ENCODE measurements at places on chromosomes 7 and 10.

DNA sequence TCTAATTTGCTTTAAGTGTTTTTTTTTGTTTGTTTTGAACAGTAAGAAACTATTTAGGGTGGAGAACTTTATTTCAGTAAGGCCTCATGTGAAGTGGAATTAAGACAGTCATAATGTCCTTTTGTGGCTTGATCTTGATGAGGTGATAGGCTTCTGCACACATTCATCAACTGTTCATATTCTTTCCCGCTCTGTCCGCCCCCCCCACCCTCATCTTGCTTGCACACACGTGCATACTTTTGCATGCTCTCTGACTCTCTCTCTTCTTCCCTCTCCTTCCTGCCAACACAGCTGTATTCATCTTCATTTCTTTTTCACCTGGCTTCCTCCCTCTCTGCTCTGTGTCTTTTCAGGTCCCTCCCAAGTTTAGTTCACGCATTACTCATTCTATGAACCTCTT, 429.6 kb downstream of the AUTS2 start:
- DNase-seq, result no peak

GRCh38 chr10:113569576-113569975, 16.7 kb downstream of the HABP2 start:
- DNase-seq, result no peak

DNA sequence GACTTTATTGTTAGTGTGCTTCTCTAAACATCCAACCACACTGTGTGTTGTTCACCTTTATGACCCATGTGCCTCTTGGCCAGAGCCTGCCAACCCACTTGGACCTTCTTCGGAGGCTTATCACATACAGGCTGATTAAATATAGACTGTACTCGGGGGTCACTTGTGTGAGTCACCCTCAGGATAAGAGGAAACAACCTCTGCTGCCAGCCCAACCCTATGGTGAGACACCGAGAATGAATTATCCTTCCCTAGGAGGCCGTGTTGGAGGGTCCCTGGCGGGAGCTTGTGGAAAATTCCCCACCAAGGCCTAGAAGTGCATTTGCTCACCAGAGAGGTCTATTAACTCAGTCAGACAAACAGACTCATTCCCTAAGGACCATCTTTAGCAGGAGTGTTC, 63.0 kb downstream of the FAS start:
- no peak for DNase-seq

GRCh38 chr7:41164440-41164839, 538.5 kb downstream of the INHBA start:
- DNase-seq, result no peak

DNA sequence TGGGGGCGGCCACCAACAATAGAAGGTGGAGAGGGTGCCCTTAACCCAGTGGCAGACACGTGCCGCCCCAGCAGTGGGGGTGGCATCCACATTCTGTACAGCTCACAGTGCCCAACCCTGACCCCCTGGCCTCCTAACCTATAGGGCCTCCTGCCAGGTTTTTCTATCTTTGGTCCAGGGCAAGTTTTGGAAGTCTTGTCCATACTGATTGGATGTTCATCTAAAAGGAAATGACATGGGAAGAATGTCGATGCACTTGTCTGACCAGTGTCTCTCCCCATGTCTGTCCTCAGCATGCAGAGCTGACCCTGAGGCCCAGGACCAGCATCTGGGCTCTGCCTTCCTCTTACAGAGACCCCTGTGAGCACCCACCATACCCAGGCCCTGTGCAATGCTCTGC, 32.3 kb upstream of the ANTXRL start:
- no peak for DNase-seq

GRCh38 chr10:122304054-122304579, 33.0 kb downstream of the BTBD16 start:
- no peak for DNase-seq

DNA sequence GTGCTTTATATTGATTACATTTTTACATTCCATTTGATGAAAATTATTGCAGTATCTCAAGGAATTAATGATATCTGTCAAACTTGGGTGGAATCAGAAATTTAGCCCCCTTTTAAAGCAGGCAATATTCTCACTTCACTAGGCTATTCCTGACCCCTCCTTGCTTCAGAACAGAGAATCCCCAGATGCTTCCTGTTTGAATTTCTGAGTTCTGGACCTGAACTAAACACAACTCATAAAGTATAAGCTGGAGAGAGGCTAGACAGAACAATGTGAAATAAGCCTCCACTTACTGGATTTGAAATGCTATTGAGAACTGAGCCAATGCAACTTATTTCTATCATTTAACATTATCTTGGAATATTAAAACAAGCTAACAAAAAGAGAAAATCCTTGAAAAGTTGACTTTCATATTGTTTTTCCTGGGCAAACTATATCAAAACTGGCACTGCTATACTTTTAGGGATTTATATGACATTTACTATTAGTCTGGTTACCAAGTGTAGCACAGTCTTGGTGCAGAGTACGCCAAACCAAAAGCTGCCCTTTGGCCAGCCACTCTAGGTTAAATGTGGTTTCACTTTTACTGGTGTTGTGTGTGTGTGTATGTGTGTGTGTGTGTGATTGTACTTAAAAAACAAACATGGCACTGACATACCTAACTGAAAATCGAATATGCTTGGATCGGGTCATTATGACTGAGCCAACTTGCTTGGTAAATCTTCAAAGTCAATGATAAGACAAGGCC, 19.0 kb upstream of the AGMO start:
- no peak for DNase-seq

DNA sequence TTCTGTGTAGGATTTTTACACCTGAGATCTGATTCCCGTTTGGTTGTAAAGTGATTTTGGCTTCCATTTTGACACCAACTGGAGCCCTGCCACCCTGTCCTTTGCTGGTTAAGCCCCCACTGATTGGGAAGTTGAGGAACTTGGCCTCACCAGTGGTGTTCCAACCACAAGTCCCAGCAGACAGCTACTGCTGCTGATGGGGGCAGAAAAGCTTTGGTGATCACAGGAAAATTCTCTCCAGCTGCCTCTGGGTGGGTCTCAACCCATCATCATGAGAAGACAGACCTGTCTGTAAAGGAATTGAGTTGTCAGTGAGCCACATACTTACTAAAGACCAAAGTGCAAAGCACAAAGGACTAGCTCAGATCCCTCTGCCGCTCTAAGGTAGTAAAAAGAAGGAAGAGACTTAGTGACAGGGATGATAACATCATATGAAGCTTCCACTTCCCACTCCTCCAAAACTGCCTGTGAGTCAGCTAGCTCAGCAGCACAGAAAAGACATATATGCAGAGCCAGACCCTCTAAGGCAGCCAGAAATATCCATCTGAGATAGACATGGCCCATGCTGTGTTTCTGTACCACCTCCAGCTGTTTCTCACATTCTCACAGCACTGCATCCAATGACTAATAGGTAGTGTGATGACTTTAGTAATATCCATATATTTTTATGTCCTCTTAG, 22.4 kb upstream of the LRRC17 start:
- DNase-seq, result no peak

GRCh38 chr7:149398195-149398820, 62.6 kb downstream of the ZNF777 start:
- no peak for DNase-seq

Measured in central memory CD8-positive, alpha-beta T cell (primary cell).